Activated T-helper 2 cell treated with anti-CD3 and anti-CD28 coated beads, Interferon-gamma antibody, Interleukin-2, Interleukin-4, amounts not matched to agents 10 μg/mL and 5 μg/mL and 100 μg/mL, durations not matched to agents 14 hours and 24 hours and 36 hours (primary cell): ENCODE measurements at places on chromosomes 2 and 18. TPM values are rescaled to one million over a fixed set of nuclear protein-coding genes. Genes with fewer than 3 reads are reported as not detected.

DNA sequence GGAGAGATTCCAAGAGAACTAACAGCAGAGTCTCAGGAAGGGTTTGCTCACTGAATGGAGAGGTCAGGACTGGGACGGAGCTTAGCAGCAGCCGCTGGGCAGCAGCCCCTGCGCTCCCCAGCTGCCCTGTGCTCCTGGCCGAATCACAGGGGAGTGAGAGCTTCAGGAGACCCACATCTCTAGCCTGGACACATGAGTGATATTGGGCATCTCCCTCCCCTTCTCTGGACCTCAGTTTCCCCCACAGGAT, 511 bp downstream of the MATN3 start:
- DNase-seq, result no peak

DNA sequence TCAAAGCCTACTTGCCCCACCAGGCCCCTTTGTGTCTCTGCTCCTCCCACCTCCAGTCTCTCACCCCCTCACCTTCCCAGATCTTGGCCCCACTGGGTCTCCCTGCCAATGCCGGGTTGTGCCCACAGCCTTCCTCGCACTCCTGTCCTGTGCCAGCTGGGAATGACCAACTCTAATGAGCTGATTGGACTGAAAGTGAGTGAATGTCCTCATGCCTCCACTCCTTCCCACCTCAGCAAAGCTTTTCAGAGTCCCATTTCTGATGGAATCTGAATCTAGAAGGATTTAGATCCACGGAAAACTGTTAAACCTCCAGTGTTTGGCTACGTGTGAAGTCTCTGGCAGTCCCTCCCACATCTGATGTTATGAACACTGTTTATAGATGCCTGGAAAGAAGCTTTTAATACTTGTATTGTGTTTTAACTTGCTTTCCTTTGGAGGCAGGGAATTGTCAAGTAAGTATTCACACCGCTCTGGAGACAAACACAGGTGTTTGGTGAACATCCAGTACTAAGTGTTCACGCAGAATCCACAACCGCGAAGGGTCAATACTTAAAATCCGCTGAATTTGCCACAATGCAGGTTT, 103.9 kb downstream of the RTN4 start:
- DNase-seq, result no peak

- no peak for DNase-seq
Measured at GRCh38 chr18:58770601-58771000, 94.1 kb upstream of the ZNF532 start.

DNA sequence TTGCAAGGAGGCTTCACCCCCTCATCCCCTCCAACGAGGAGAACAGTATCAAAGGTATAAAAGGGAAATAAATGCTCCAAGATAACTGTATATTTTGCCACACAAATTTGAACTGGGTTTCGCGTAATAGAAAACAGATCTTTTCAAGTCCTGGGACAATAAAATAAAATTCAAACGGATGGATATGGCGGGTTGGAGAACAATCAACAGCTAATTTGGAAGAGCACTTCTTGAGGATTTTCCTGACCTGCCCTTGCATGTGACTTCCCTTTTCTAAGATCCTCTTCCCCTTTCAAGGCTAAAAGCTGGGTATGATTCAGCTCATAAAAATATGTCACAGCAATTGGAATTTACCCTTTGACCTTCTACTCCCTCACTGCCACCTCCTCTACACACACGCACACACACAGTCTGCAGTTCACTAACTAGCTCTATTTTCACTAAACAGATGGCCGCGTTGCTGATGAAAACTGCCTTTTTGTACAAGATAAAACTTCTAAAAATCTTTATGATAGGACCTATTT, 386.9 kb downstream of the FIGN start:
- DNase-seq, result no peak

- no peak for DNase-seq
Measured at GRCh38 chr2:210567279-210567678, 10.9 kb downstream of the CPS1 start.

DNA sequence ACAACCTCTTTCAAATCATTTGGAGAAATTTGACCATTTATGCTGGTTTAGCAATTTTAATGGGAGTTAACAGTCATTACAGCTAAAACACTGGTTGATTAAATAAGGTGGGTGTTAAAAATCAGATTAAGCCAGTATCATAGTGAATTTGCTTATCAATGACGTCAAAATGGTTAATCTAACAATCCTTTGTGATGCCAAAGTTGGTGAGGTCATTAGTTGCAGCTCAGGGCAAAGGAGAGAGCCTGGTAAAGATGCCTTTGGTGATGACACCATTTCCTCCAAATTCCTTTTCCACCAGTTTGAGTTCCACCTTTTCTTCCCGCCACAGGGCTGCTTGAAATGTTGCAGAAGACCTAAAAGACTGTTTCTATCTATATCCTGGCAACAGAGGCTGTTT, 757.1 kb upstream of the PIK3C3 start:
- DNase-seq, result no peak

GRCh38 chr18:9574473-9575115, 39.8 kb downstream of the PPP4R1 start:
- DNase-seq, result no peak

DNA sequence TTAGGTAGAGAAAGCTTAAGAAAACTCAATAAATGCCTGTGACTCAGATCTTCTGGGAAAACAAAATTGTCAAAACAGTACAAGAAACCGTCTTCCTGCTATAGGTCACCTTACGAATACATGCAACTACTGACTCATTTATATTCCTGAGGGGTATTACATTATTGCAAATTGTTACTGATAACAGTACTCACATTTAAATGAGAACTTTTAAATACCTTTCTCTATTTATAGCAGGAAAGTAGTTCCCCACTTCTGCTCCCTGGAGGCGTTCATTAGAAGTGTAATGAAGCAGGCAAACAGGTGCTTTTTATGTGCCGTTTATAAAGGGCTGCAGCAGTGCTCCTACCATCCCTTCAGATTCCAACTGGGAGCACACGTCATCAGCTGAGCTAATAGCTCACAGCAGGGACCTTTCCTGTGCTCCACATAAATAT, 65.1 kb upstream of the RPRM start:
- DNase-seq, result no peak

GRCh38 chr2:101337877-101338276, 29.4 kb upstream of the RNF149 start:
- DNase-seq, result no peak

- DNase-seq, result no peak
Measured at GRCh38 chr2:158662421-158662820, 132.7 kb upstream of the DAPL1 start.

GRCh38 chr2:144950899-144951560, 431.1 kb upstream of the ZEB2 start:
- no peak for DNase-seq

DNA sequence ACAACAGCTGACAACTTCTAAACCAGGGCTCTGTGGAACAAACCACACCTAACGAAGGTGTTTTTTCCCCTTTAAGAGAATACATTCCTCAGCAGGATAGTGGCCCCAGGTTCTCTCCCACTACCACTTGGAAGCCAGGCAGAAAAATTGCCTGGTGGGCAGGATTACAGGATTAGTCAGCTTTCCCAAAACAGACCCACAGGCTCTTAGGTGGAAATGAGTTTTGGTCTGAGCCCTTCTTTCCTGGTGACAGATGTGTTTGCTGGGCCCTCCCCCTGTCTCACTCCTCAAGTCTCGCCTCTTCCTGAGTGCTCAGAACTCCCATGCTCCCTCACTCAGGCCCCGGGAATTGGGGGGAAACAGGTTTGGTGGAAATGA, 139.4 kb upstream of the HAAO start:
- DNase-seq, result no peak

- no peak for DNase-seq
Measured at GRCh38 chr2:20042531-20042930, 8.9 kb downstream of the LAPTM4A start.

GRCh38 chr18:46073474-46074331, 1.6 kb upstream of the PSTPIP2 start:
- DNase-seq, result peak; percentile 38

DNA sequence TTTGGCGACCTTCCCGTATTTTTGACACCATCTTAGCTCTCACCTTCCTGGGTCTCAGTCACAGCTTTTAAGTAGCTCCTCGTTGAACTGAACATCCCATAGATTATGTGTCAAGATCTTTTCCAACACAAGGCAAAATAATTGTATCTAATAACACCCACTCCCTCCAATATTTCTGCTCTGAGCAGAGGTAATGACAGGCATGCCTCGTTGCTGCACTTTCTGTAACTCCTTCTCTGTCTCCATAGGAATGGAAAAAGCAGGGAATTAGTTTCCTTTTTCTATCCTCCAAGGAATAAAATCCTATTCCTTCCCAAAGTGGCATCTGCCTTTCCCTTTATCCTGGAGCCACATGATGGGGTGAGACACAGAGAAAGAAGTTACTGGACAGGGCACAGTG, 174.0 kb upstream of the CDH20 start:
- DNase-seq, result no peak

GRCh38 chr2:232354069-232354468, 24.5 kb upstream of the ALPP start:
- DNase-seq, result no peak

DNA sequence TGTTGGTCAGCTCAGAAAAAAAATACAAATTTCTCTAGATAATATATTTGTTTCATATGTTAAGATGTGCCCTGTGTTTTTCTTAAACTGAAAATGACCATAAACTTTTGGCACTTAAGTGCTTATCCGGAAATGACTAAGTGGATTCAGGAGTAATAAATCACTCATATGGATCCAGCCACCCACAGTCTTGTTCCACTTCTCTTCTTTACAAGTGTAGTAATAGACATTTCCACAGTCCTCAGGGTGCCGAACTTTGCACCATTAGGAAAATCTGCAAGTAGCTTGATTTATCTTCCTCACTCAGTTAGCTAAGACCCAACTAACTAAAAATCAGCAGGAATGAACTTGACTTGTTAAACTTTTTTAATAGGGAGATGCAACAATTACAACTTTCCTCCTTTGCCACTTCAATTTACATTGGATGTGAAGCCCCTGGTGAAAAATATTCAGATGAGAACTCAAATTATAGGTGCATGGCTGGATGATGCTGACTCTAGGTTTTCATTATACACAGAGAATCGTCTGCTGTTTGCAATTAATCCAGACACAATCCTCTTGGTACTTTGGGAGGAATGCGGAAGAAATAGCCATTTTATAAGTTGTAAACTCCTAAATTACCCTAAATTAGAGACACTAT, 322.5 kb downstream of the ARHGAP15 start:
- DNase-seq, result no peak

GRCh38 chr18:67549946-67550345, 33.4 kb upstream of the DSEL start:
- DNase-seq, result no peak

DNA sequence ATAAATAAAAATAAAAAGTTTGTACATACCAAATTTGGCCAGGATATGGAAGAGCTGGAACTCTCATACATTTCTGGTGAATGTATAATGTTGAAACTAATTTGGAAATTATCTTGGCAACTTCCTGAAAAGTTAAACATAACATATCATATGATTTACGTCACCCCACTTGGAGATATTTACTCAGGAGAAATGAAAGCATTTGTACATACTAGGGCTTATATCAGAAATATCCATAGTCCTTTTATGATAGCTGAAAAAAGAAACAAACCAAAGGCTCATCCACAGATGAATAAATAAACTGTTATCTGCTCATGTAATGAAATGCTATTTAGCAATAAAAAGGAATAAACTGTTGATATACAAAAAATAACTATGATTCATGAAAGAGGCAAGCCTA, 318.2 kb upstream of the NRXN1 start:
- DNase-seq, result no peak

GRCh38 chr18:79332646-79333045, 63.1 kb upstream of the NFATC1 start:
- DNase-seq, result no peak

GRCh38 chr18:31990823-31991222, 27.8 kb upstream of the RNF125 start:
- DNase-seq, result no peak

DNA sequence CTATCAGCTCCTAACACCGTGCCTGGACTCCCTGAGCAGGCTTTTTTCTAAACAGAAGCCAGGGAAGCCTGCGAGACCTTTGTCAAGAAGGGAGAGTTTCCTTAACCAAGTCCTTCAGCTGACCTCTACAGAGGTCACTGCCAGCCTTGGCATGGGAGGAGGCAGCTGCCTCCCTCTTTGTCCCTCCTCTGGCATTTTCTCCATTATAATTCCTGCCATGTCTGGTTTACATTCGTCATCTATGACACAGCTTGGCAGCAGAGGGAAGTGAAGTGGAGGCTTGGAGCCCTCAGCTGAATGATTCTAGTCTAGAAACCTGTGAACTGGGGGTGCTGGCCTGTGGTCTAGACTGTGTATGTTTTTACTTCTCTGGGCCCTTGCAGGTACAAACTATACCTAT, 22.5 kb downstream of the LIPG start:
- no peak for DNase-seq

DNA sequence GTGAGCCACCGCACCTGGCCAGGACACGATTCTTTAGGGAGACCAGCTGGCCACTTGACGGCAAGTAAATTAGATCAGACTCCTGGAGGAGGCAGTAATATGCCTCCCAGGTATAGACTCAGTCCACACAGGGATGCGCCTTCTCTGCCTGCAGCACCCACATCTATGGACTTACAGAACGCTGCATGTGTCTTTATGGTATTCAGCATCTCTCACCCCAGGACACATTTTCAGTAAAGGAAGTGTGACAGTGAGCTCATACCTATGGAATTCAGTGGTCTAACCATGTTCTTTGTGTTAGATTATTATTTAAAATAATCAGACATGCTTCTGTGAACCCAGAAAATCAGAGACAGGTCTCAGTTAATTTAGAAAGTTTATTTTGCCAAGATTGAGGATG, 5.9 kb upstream of the NARS1 start:
- no peak for DNase-seq

GRCh38 chr18:55517055-55517454, 70.9 kb downstream of the TCF4 start:
- DNase-seq, result no peak

DNA sequence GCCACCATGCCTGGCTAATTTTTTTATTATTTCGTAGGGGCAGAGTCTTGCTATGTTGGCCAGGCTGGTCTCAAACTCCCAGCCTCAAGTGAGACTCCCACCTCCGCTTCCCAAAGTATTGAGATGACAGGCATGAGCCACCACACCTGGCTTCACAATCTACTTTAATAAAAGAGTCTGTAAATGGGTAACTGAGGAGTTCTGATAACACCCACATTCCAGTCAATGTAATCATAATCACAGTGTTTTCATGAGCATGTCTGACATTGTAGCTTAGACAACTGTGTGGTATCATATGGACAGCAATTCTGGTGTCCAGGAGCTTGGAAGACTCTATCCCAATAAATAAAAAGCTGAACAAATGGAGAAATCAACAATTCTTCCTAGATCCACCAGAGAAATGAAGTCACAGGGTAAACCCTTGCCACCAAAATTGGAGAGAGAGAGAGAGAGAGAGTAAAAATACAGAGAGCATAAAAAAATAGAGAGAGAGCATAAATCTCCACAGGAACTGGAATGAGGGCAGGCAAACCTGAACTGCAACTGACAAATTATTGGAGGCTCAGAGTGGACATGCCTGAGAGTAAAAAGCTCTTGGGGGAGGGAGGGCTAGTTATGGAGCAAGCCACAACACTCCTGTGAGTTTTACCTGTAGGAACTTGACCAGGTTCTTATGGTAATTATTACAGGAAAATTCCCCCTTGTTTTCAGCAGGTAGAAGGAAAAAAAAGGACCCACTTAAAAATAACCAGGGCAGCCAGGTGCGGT, 12.4 kb upstream of the NBEAL1 start:
- no peak for DNase-seq

RNF152 gene
- 0.21 TPM in 2 replicates for total RNA-seq

GBX2 gene
- not detected in 2 replicates for total RNA-seq

REG3G gene
- total RNA-seq, result not detected in 2 replicates

TMEM127 gene
- total RNA-seq, result 29.0 and 30.4 TPM in 2 replicates

LDLRAD4 gene
- 30.5 and 32.7 TPM in 2 replicates for total RNA-seq

MC2R gene
- total RNA-seq, result not detected in 2 replicates

CENPA gene
- total RNA-seq, result 24.3 and 27.3 TPM in 2 replicates

LGALSL gene
- total RNA-seq, result 2.6 and 3.3 TPM in 2 replicates

UPP2 gene
- total RNA-seq, result not detected in 2 replicates

EFR3B gene
- total RNA-seq, result 0.34 and 0.46 TPM in 2 replicates
